ENCODE measurements at places on chromosomes 3 and 15.

- no peak for DNase-seq
Observed at GRCh38 chr3:159650726-159651125, 337.9 kb upstream of the IL12A start.

GRCh38 chr15:31004220-31004733 is 12.8 kb upstream of the MTMR10 start:
- DNase-seq: no peak

DNA sequence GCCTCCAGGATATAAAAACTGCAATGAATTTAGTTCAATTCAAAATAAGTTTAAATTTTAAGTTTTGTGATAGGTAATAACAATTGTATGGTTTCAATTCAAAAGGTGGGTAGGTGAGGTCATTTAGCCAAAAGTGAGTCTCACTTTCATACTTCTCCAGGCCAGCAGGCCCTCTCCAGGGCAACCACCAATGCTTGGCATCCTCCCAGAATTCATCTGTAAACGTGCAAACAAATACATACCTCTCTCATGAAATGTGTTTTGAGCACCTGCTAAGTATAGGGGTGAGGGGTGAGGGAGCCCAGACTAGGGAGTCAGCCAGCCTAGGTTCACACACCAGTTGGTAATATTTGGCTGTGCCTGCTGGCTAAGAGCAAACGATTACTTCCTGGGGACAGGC is 22.0 kb upstream of the RBSN start:
- DNase-seq: no peak

GRCh38 chr3:108079043-108079442 is 11.8 kb downstream of the CD47 start:
- no peak for DNase-seq

DNA sequence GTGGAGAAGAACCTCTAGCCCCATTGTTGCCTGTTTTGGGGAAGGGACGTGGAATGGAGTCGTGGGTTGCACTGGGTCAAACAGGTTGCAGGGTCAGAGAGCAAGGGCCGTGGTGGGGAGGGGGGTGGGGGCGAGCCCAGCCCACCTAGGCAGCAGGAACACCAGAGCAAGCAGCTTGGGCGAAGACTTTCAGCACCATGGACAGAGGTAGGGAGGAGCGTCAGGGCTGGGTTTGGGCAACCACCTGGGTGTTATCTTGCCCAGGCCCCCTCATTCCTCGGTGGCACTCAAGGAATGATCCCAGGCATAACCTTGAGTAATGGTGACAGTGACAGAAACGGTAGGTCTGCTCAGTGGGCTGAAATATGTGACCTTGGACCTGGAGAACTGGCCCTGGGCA is 45.9 kb upstream of the TMEM115 start:
- DNase-seq: no peak
